ENCODE measurements at places on chromosomes 16 and 17.

DNA sequence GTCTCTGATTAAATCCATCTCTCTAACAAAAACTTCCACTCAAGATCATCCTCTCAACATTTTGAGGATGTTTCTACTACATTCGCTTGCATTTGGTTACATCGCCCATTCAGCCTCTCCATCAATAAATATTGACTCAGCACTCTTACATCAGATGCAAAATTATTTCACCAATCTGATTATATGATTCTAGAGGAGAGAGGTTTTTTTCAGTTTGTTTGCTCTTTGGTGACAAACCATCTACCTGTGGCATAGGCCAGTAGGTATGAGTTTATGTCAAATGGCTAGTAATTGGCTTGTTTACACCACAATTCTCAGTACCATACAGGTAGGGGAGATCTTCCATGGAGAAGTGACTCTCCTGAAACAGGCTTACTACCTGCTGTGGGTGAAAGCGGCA lies 52.3 kb downstream of the TOX3 start:
- DNase-seq = no peak

DNA sequence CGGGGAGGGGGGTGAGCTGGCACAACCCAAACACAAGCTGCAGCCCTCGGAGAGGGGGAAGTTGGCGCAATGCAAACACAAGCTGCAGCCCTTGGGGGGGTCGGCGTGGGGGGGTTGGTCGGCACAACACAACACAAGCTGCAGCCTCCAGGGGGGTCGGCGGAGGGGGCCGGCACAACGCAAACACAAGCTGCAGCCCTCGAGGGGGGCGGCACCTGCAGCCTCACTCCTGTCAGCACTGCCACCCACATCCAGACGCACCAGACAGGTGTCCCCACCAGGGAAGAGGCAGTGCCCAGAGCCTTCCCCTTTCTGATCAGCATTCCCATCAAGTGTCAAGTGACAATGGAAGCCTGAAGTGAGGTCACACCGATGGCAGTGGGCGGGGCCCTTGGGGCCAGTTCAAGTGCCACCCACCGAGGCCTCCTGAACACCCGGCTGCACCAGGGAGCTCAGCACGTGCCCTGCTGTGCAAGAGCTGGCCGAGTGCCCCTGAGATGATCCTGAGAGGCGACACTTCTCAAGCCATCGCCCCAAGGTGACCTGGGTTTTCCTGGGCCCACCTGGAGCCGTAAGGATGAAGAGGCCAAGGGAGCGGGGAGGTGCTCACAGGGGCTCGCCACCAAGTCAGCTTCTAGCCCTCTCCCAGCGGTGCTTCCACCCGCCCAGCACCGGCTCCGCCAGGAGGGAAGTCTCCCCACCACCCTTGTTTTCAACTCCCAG lies 59.3 kb downstream of the KLHDC4 start:
- no peak for DNase-seq

- DNase-seq = no peak
Measured at GRCh38 chr17:2366747-2367494, 29.6 kb downstream of the SGSM2 start.

- no peak for DNase-seq
Measured at GRCh38 chr17:726271-726919, 6.0 kb upstream of the TLCD3A start.

GRCh38 chr16:46658925-46659324 lies 30.1 kb downstream of the VPS35 start:
- no peak for DNase-seq

DNA sequence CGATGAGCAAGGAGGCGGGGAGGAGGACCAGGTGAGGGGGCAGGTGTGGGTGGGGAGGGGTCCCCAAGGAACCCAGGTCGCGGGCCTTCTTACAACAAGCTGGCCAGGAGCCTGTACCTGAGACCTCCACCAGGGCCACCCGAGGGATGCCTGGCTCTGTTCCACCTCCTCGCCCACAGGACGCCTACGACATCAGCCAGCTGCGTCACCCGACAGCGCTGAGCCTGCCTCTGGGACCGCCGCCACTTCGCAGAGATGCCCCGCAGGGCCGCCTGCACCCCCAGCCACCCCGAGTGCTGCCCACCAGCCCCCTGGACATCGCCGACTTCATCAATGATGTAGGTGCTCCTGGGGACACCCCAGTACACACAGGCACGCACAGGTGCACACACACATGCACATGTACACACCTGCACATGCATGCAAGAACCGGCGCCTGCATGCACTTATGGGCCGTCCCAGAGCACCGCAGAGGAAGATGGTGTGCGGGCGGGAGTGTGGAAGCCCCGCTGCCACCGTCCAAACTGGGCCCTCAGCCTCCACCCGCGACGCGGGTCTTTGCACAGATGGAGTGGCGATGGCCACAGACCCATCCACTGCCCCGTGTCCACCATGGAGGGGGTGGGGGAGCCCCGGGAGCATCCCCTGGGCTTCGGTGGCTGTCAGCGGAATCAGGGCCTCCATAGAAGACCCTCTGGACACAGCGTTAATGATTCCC lies 6.6 kb downstream of the SLC22A31 start:
- DNase-seq = no peak

DNA sequence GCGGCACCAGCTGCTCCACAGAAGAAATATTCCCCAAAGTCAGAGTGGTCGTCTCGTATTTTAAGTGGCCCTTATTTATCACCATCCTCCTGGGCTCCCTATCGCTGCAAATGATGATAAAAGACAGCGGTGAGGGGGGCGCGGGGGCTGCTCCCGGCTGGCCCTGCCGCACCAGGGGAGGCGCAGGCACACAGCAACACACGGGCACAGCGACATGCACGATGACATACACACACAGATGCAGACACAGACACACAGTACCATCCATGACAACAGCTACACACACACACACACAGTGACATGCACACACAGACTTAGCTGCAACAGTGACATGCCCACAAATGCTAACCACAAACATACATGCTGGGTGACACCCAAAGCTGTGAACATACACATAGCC lies 52.5 kb downstream of the MRM1 start:
- DNase-seq = no peak

DNA sequence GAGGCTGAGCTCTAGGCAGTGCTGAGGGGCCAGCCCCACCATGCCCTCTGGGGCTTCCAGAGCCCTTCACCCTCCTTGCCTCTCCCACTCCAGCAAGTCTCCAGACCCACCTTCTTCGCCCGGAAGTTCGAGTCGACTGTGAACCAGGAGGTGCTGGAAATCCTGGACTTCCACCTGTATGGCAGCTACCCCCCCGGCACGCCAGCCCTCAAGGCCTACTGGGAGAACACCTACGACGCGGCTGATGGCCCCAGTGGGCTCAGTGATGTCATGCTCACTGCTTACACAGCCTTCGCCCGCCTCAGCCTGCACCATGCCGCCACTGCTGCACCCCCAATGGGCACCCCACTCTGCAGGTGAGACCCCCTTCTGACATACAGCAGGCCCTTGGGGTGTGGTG lies 10.5 kb downstream of the XYLT2 start:
- no peak for DNase-seq

- DNase-seq = no peak
Measured at GRCh38 chr16:87742781-87743490, 22.9 kb downstream of the KLHDC4 start.

DNA sequence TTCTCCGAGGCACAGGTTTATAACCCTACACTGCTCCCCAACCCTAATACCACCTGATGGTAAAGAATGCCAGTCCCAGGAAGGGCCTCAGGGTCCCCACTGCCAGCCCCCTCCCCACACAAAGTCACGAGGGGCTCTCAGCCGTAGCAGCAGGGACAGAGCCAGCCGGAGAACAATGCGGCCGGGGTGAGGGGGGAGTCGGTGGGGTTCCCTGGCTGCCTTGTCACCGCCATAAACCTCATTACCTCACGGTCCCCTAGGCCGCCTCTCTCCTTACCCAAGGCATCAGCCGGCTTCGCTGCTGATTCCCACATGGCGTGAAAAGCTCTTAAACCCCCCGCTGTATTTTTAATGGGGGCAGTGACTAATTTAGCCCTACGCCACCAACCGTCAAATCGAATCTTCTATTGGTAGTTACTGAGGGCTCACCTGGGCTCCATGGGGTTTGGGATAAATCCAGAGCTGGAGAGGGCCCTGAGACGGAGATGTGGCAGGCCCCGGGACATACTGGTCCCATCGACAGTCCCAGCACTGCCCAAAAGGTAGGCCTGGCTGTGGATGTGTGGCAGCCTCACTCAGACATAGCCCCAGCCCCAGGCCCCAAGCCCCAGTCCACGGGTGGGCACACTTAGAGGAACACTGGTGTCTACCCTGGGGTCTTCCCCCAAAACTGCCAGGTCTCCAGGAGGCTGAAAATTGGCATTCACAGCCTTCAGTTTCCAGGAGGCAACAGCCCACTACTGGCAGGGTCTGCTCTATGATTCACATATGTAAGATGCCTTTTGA lies 115.3 kb downstream of the C16orf78 start:
- DNase-seq = no peak

- DNase-seq = no peak
Measured at GRCh38 chr17:561116-561515, 153.5 kb downstream of the VPS53 start.

GRCh38 chr17:7631398-7632380 lies 1.8 kb downstream of the SHBG start:
- no peak for DNase-seq

GRCh38 chr16:12323007-12323758 lies 346.6 kb downstream of the SNX29 start:
- DNase-seq = peak; percentile 32

Measured in stimulated activated CD4-positive, alpha-beta T cell treated with anti-CD3 and anti-CD28 coated beads, Interleukin-1b, Interleukin-23, amount 100 ng/mL, for 24 hours (primary cell).